ENCODE measurements at places on chromosomes 1 and 21.

DNA sequence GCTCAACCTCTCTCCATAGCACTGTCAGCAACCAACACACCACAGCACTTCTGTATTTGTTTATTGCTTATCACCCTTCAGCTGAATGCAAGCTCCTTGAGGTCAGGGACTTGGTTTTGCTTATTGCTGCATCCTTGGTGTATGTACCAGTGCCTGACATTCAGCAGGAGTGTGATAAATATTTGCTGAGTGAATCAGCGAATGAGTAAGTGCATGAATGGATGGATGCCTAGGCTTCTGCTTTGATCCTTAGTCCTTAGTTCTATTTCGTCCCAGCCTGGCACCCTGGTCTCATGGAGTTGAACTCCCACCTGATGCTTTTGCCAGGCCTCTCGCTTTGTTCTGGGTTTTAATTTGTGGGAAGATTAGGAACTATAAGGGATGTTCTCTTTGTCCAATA is 88.2 kb downstream of the ZSCAN20 start:
- DNase-seq: no peak

GRCh38 chr1:211236633-211237320 is 22.4 kb upstream of the RCOR3 start:
- DNase-seq: no peak

- no peak for DNase-seq
Observed at GRCh38 chr1:208166340-208167138, 77.6 kb downstream of the PLXNA2 start.

- no peak for DNase-seq
Observed at GRCh38 chr1:18878538-18879214, 19.2 kb upstream of the TAS1R2 start.

DNA sequence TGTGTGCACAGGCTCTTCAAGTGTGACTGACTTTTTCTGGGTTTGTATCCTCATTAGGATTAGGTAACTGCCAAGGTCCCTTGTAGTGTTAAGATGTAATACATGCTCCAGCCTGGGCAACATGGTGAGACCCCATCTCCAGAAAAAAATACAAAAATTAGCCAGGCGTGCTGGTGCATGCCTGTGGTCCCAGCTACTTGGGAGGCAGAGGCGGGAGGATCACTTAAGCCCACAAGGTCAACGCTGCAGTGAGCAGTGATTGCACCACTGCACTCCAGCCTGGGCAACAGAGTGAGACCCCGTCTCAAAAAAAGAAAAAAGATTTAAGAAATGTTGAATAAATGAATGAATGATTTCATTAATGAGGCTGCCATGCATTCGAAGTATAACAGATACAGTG is 15.1 kb downstream of the ZBTB17 start:
- DNase-seq: no peak

GRCh38 chr1:94962409-94963265 is 35.7 kb upstream of the CNN3 start:
- peak; percentile 26 for DNase-seq

DNA sequence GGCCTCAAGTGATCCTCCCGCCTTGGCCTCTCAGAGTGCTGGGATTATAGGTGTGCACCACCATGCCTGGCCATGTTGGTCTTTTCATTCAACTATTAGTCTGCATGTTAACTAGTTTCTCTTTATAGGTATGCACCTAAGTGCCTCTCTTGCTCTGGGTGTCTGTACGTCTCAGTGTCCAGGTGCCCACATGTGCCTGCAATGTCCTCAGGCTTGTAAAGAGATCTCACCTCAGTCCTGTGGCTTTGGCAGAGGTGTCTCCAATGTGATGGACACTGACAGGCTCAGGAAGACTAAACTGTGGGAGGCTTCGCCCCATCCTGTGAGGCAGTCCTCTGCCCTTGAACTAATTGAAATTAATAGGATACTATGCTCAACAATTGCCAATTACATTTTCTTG is 526.3 kb downstream of the PTPRU start:
- no peak for DNase-seq

DNA sequence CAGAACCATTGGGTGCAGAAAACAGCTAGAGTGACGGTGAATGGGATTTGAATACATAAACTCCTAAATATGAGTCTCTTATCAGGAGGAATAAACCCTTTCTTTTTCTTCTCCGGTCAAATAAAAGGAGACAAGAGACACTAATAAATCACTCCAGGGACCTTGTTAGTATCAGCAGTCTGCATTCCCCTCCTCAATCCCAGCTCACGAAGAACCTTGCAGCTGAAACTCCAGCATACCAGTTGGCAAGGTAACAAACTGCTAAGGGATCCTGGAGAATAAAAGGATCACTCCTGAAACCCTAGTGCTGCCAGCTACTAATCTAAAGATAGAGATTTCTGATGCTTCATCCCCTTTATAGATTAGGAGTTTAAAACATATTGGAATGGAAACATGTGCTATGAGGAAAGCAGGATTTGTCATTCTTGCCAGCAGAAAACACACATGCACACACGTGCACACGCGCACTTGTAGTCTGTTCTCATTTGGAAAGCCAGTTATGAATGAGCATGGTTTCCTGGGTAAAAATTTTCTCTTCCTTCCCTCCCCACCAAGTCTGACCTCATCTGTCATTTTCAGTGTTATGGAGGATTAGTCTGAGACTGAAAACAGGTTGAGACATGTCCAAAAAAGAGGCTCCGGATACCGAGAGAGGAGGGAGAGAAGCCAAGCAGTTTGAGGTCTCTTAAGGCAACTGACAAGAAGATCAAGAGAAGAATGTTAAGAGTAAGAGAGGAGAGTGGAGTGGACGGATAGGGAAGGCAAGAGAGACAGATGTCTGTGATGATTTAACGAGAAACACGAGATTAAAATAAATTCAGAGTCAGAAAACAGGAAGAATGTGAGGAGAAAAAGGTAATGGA is 10.9 kb downstream of the IER5 start:
- DNase-seq: no peak

GRCh38 chr1:110788673-110789072 is 84.3 kb upstream of the CD53 start:
- DNase-seq: no peak

- DNase-seq: no peak
Observed at GRCh38 chr1:64572222-64572900, 102.4 kb downstream of the CACHD1 start.

GRCh38 chr1:108597041-108597440 is 37.1 kb downstream of the EEIG2 start:
- DNase-seq: no peak

DNA sequence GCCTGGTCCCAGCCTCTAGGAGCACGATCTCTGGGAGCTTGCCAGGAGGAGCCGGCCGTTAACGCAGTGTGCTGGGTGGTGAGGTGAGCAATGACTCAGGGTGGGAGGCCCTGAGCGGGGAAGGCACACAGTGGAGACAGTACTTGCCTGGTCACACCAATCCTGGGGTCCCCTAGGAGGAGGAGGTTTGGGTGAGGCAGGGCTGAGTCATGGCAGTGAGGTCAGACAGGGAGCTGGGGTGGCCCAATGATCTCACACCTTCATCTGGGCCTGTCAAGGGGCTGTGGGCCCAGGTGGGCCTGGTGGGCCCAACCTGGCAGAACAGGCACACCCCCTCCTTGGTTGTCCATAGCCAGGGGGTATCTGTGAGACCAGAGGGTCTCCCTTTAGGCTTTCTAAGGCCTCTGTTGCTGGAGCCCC is 8.6 kb upstream of the EDN2 start:
- no peak for DNase-seq

GRCh38 chr1:40774266-40774998 is 9.2 kb upstream of the KCNQ4 start:
- DNase-seq: no peak

GRCh38 chr1:18956193-18957135 is at the start of gene IFFO2:
Gene IFFO2, minus strand, starts transcription at chr1:18956676. Its CDS starts 344 bp downstream, at chr1:18956332.
- peak; percentile 95 for DNase-seq

- peak; percentile 68 for DNase-seq
Observed at GRCh38 chr1:220776720-220777326, 9.9 kb upstream of the MTARC1 start.

DNA sequence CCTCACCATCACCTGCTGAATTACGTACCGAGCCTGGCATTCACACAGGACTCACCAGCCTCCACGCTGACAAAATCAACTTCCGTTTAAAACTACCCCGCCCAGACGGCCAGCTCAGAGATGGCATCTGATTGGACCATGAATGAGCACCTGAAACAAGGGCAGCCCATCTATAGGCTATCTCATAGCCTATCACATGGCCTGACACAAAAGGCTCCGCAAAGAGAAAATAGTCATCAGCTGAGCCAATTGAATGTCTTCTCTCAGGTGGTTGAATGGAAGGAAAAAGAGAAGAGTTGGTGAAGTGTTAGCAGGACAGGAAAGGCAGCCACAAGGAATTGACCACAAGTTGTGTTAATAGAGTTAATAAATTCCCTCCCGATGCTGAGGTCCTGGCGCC is 50.6 kb upstream of the ZC3H12A start:
- DNase-seq: no peak

GRCh38 chr1:67134695-67135094 is at the start of gene C1orf141:
Gene C1orf141, minus strand, starts transcription at chr1:67134970. Its CDS starts 7,730 bp downstream, at chr1:67127240.
- DNase-seq: no peak
